ENCODE measurements at places on chromosomes 2 and 18. TPM values are rescaled to one million over a fixed set of nuclear protein-coding genes. Genes with fewer than 3 reads are reported as not detected.

AQP12B gene
- total RNA-seq = not detected

MOCOS gene
- 0.41 TPM for total RNA-seq

DNA sequence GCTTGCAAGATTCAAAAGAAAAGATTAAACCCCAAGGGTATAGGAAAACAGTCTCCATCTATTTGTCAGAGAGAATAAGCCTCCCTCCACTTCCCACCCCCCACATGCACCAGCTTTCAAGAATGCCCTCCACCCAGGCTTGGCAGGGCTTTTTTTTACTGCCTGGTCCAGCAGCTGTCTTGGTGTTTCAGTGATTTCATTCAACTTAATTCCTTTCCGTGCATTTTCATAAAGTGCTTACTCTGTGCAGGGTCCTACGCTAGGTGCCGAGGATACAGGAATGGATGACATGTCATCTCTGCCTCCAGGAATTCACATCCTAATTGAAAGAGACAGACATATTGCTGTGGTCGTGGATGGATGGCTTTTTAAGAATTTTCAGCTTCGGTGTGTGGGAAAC is 117.9 kb downstream of the LRATD1 start:
- DNase-seq = no peak

DNA sequence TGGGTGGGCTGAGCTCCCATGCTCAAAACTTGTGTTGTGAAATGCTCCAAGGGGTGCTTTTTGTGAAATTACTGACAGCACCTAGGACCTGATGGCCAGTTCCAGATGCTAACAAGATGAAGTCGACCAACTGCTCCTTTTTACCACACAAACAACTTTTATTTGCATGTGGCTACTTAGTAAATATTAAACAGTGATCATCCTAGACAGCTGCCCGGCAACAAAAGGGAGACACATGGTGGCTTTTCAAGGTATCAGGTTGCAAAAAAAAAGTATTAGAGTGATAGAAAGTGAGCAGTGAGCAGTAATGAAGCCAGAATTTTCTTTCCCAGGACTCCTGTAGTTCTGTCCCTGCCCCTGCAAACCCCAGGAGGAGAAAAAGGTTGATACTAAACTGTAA is 118.5 kb downstream of the RPIA start:
- DNase-seq = no peak

- DNase-seq = no peak
Measured at GRCh38 chr2:33426666-33427231, 49.7 kb upstream of the RASGRP3 start.
